ENCODE measurements at places on chromosomes 5 and 9. TPM values are rescaled to one million over a fixed set of nuclear protein-coding genes. Genes with fewer than 3 reads are reported as not detected.

Gene JAKMIP2
- total RNA-seq = 1.2 TPM

Gene ISCA1
- total RNA-seq = 30.1 TPM

Gene BASP1
- total RNA-seq = 0.33 TPM

Gene BTNL8
- not detected for total RNA-seq

Gene PTCH1
- total RNA-seq = 4.2 TPM

Gene CDKN2B
- 0.33 TPM for total RNA-seq

Gene SLC36A3
- not detected for total RNA-seq

Gene THBS4
- 2.1 TPM for total RNA-seq

Gene CLPTM1L
- 113 TPM for total RNA-seq

Gene STPG3
- 0.99 TPM for total RNA-seq

Gene PCDHB11
- not detected for total RNA-seq

Gene KIF4B
- total RNA-seq = 0.07 TPM

Gene FBXL7
- not detected for total RNA-seq

Gene NOL6
- total RNA-seq = 86.7 TPM

Gene TTC39B
- total RNA-seq = 20.3 TPM

Gene ARAP3
- 10.9 TPM for total RNA-seq

Gene SPINK6
- total RNA-seq = not detected

Gene SLC6A7
- total RNA-seq = not detected

Gene TNFSF8
- total RNA-seq = 148 TPM

Gene C7
- total RNA-seq = not detected

Gene C9orf153
- total RNA-seq = 0.33 TPM

Gene PCDHGB1
- total RNA-seq = 0.19 TPM

Gene NSG2
- total RNA-seq = not detected

Gene SLC6A19
- total RNA-seq = not detected

Gene TPPP
- not detected for total RNA-seq

Gene VCAN
- not detected for total RNA-seq

Gene TMEM8B
- total RNA-seq = 2.0 TPM

Gene ANKRD18B
- total RNA-seq = 0.65 TPM

Gene PHAX
- 51.7 TPM for total RNA-seq

Gene IL5
- total RNA-seq = 7.0 TPM

All from activated CD4-positive, alpha-beta T cell treated with anti-CD3 and anti-CD28 coated beads, Interleukin-2, amount 10 ng/mL, durations not matched to agents 24 days and 14 days (primary cell).